ENCODE measurements at places on chromosomes 12 and 14.

DNA sequence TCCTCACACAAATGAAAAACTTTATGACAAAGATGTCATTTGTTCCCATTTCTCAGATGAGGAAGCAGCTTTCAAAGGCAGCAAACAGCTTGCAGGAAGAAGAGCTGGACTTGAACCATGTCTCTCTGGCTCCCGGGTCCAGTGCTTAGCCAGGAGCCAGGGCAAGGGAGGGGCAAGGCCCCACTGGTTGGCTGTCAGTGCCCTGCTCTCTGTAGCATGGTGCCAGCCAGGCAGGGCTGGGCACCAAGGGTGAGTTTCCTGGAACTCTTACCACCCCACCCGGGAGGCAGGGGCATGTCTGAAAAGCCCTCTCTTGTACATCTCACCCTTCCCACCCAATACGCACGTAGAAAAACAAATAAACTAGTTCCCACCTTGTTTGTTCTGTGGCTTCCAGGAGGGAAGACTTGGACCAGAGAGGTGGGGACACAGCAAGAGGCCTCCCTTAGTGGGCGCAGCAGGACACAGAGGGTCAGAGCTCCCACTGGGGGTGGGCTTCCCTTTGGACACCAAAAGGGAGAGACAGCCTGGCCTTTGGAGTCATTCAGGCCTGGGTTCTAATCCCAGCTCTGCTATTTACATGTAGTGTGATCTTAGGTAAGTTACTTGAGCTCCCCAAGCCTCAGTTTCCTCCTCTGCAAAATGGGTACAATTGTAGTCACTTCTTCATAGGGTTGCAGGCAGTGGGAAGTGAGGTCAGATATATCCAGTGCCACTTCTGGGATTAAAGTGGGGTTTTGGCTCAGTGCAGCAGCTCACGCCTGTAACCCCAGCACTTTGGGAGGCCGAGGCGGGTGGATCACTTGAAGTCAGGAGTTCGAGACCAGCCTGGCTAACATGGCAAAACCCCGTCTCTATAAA lies 17.2 kb downstream of the TRPV4 start:
- no peak for DNase-seq

DNA sequence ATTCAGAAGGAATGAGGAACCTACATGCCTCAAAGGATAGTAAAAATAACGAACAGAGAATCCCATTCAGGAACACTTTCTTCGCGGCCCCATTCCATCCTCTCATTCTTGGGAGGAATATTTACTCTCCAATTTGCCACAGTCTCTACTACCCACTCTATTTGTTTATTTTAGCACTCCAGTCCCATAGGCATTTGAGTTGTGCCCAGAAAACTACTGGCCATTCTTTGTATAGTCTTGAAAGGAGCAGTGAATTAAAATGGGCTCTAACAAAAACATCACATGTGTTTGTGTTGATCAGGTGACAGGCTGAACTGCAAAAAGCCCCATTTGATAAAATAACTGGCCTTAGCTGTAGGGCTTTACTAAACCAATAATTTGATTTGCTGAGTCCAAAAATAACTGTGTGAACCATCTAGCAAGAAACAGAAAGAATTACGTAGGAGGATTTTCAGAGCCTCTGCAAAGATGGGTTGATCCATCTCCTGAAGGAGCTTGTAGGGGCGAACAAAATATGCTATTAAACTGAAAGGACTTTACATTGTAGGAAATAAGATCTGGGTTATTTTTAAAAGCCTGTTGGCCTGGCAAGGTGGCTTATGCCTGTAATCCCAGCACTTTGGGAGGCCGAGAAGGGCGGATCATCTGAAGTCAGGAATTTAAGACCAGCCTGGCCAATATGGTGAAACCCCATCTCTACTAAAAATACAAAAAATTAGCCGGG lies 142.3 kb upstream of the CPNE8 start:
- no peak for DNase-seq

GRCh38 chr12:32889011-32889760 lies 7.4 kb downstream of the PKP2 start:
- no peak for DNase-seq

- DNase-seq, result no peak
Measured at GRCh38 chr14:70685474-70686197, 43.9 kb downstream of the TTC9 start.

GRCh38 chr12:6553051-6553868 lies 2.6 kb downstream of the IFFO1 start:
- no peak for DNase-seq

GRCh38 chr12:119177724-119178380 lies 879 bp upstream of the HSPB8 start:
- DNase-seq, result no peak

DNA sequence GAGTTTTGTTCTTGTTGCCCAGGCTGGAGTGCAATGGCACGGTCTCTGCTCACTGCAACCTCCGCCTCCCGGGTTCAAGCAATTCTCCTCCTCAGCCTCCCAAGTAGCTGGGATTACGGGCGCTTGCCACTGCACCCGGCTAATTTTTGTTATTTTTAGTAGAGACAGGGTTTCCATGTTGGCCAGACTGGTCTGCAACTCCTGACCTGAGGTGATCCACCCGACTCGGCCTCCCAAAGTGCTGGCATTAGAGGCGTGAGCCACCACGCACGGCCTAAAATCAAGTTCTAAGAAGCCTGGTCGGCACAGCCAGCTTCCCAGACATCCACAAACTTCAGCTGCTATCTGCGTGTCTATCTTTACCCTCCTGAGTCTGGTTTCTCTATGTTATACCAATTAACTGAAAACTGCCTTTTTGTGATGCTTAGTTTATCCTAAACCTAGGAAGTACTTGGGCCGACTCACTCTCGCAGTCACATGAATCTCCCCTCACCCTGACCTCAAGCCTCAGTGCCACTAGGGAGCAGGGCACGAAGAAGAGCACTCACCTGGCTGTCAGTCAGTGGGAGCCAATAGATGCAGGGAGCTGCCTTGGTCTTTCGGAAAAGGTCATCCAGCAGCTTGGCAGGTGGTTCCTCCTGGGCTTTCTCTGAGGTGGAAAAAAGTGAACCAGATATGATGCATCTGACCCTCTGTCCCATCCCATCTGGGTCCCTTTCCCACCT lies 3.4 kb upstream of the CDH24 start:
- DNase-seq, result no peak

DNA sequence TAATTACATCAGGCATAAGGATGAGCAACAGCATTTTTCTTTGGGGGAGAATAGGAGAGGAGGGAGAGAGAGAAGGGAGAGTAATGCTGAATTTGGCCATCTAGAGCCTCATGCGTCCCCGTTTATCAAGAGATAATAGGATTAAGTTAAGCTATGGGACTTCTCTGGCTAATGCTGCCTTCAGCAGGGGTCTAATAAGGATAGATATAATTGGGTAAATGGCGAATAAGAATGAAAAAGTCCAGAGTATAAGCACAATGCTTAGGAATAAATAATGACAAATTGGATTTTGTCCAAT lies 470.0 kb downstream of the EGLN3 start:
- no peak for DNase-seq

DNA sequence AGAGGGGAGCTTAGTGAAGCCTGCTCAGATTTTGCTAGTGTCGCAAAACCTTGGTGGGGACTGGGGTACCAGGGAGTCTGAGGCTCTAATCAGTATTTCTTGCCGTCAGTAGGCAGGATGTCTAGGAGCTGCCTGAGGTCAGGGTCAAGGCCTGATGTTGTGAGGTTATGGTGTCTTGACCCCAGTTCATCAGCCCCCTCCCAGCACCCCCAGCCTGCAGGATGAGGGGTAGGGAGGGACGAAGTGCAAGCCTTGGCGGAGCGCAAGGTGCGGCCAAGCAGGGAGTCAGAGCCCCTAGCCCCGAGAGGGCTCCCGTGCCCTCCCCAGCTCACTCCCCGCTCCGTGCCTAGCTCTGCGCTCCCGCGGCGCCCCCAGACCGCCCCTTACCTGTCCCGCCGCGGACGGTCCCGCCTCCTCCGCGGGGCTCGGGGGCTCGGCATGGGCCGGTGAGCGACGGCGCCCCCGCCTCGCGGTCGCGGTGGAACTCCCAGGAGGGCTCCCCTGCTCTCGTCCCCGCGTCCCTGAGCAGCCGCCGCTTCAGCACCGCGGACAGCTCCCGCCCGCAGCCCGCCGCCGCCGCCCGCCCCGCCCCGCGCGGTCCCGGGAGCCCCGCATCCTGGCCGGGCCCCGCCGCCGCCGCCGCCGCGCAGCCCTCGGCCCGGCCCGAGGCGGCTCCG lies 347 bp downstream of the SYNDIG1L start:
- DNase-seq, result no peak

DNA sequence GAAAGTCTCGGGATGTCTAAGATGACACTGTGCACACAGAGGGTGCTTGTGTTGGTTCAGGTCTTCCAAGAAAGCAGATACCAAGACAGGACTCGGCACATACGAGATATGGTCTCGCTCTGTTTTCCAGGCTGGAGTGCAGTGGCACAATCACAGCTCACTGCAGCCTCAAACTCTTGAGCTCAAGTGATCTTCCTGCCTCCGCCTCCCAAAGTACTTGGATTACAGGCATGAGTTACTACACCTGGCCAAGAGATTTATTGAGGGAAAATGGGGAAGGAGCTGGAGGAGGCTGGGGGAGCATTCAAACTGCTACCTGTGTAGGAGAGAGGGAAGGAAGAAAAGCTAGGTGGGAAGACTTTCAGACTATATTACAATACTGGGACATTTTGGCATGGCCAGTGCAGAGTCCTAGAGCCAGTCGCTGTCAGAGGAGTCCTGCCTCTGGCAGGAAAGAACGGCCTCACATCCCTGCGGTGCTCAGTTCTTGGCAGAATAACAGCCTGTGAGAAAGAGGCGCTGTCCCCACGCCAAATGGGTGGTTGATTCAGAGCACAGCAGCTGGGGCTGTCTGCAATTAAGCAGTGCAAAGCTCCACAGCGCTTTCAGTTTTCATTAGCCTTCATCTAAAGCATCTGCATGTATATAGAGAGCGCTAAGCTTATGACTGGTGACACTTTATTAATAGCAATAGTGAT lies 18.3 kb downstream of the SLC17A8 start:
- DNase-seq, result no peak

DNA sequence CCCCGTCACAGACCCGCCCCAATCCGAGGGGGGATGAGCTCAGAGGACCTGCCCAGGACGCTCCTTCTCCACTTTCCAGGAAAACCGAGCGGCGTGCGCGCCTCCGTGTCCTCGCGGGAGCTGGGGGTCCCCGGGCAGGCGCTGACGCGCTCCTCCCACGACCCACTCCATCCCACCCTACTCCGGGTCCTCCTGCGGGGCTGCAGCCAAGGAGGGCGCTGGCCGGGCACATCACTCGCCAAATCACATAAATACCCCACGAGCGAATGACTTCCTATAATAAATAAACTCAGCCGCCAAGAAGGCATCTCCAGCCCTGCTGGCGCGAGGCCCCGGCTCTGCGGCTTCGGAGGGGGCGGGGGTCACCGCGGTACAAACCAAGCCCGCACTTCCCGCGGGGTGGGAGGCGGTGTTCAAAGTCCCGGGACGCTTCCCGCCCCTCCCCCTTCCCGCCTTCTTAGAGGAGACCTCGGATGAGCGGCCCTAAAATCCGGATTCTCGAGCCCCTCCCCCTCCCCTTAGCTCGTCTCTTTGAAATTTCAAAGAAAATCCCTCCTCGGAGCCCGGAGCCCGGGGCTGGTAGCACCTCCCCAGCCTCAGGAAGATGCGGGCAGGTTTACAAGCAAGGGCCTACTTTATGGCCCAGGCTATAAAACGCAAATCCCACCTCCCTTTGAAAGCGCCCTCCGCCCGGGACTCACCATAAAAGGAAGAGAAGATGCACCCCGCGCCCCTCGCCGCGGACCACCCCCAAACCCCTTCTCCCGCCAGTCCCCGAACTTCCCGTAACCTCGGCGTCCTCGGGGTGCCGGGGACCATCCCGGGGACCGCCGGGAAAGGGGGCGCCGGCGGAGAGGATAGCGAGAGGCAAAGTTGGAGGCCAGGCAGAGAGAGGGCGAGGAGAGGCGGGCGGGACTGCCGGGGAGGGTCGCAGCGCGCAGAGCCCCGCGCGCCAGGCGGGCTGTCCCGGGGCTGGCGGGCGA lies 712 bp upstream of the FZD10 start:
- DNase-seq, result no peak

GRCh38 chr14:95465358-95465757 lies 51.1 kb downstream of the SYNE3 start:
- DNase-seq, result no peak

- DNase-seq, result no peak
Measured at GRCh38 chr12:44507461-44507860, 368.7 kb downstream of the NELL2 start.

DNA sequence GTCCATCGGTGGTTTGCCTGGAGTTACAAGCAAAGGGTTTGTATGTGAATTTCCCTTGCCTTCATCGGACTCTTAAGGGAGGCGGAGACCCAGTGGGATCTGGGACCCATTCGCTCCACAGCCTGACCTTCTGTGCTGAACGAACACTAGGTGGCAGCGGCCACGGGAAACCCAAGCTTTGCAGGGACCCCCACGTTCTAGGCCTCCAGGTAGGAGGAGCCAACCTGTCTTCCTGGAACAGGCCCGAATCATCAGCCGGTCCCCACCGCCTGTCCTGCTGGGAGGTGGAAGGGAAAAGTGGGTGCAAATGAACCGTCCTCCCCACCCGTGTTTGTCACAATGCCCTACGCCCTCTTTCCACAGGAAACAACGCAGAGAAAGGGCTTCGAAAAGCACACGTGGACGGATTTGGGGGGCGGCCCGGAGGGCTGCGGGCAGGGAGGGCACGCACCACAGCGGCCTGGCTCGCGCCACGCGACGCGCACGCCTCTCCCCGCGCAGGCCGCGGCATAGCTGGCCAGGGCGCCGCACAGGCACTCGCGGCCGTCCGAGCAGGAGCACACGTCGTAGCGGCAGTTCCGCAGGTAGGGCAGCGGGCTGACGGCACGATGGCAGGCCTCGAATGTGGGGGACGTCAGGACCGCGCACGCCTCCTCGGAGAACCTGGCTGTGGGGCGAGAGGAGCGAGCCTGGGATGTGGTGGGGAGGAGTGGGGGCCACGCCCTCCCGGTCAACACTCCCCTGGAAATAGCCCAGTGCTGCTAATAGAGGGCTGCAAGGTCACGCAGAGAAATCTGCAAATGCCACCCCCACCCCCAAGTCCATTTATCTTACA lies 67.8 kb downstream of the VWF start:
- DNase-seq, result peak; percentile 43

DNA sequence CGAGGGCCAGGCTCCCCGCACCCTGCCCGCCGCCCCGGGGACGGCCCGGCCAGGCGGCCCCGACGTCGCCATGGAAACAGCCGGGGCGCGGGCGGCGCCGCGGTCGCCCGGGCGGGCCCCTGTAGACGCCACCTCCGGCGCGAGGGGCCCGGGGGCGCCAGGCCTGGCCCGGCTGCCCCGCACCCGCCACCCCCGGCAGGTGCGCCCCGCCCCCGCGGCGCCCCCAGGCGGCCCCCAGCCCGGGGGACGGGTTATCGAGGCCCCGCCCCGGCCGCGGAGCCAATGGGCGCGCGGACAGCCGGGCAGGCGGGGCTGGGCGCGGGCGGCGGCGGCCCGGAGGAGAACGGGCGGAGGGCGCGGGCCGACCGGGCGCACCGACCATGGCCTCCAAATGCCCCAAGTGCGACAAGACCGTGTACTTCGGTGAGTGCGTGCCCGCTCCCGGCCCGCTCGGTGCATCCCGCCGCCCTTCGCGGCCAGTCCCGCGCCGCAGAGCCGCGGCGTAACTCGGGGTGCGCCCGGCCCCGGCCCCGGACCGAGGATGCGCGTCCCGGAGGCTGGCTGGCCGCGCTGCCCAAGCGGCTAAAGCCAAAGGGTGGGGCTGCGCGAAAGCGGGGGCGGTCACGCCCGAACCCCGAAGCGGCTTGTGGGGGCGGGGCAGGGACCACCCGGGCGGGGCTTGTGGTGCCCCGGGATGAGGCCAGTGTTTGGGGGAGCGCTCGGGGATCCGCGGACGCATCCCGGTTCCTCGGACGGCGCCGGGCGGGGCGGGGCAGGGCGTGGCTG lies at the start of gene CRIP2:
CRIP2 (plus strand) TSS at position 339 of the 786 bp plus-strand sequence; CDS start at position 381, 42 bp downstream.
- no peak for DNase-seq
